ENCODE measurements at places on chromosomes 11 and 22.

DNA sequence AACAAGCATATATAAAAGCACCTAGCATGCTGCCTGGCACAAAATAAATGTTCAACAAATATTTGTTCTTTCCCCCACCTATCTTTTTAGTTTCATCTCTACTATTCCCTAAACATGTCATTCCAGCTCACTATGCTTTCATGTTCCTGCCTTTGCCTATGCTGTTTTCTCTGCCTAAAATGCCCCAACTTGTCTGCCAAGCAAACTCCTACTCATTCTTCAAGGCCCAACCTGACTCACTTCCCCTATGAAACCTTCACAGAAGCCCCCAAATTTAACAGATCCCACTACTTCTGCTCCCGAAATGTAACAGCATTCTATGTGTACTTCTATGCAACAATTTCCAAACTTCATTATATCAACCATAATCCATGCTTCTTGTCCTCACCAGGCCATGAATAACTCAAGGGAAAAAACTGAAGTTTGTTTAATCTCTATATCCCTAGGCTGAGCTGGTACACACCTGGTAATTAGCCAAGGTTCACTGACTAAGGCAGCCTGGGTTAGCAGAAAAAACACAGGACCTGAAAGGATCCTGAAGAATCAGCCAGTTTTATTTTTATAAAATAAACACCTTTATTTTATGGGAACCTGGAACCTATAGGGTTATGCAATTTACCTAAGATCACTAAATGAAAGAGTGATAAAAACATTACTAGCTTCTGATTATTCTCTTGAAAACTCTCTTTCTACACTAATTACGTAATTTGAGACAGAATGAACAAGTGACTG is 72.2 kb downstream of the PAK1 start:
- DNase-seq, result no peak

- no peak for DNase-seq
These were observed 14.0 kb upstream of the AMPD3 start for GRCh38 chr11:10441091-10441490.

GRCh38 chr11:116065986-116066385 is 561.8 kb upstream of the CADM1 start:
- no peak for DNase-seq

- DNase-seq, result no peak
These were observed 851.1 kb upstream of the RAG2 start for GRCh38 chr11:37449146-37449545.

GRCh38 chr22:50507421-50507990 is at the start of gene LMF2:
Gene LMF2, minus strand, starts transcription at chr22:50507702. Its CDS starts 27 bp downstream, at chr22:50507675.
- peak; percentile 94 for DNase-seq

GRCh38 chr11:117535850-117536411 is 208.3 kb downstream of the CEP164 start:
- peak; percentile 81 for DNase-seq

GRCh38 chr11:30919389-30920152 is 333.4 kb upstream of the MPPED2 start:
- DNase-seq, result no peak

GRCh38 chr11:125114518-125114917 is 3.1 kb upstream of the TMEM218 start:
- no peak for DNase-seq

DNA sequence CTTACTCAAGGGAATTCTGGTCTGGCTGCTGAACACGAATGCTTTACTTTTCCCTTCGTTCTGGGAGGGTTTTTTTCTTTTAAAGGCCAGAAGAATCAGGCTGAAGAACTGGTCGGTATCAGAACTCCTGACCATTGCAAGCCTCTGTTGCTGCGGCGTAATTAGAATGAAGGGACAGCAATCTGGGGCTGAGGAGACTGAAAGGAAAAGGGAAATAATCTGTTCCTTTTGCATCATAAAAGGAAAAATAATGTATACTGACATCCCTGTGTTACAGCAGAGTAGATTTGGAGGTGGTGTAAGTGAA is 670 bp downstream of the SC5D start:
- no peak for DNase-seq

GRCh38 chr11:11074686-11075335 is 217.0 kb upstream of the ZBED5 start:
- no peak for DNase-seq

DNA sequence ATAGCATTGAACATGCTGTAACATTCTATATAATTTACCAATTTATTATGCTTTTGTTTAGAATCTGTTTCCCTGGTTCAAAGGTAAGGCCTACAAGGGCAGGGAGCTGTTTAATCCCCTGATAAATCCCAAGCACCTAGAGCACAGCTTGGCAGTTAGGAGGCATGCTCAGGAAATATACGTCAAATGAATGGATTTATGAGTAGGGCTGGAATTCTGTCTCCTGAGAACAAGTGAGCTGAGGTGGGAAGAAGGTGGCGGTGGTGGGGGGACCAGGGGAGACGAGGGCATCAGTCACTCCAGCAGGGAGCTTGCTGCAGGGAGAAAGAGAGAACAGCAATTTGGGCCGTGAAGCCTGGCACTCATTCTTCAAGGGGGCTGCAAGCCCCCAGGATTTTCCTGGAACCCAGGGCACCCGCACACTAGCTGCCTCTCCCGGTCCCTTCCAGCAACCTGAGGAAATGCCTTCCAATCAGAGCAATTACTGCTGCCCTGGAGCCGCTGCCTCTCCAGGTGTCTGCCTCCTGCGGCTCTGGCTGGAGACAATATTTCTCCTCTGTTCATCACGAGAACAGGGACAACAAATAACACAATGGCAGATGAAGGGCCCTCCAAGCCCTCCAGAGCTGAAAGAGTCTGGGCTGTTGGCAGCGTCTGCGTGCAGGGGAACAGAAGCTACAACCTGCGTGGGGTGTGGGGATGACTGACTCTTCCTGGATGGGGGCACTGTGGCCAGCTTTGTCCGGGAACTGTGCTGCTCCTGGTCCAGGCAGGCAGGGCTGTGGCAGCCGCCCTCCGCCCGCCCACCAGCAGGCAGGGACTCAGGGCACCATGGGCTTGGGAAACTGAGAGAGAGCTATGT is 233.4 kb downstream of the ST3GAL4 start:
- no peak for DNase-seq

- DNase-seq, result no peak
These were observed 550 bp downstream of the FBLN1 start for GRCh38 chr22:45503050-45503815.

- DNase-seq, result peak; percentile 19
These were observed 10.5 kb downstream of the AASDHPPT start for GRCh38 chr11:106087815-106088435.

DNA sequence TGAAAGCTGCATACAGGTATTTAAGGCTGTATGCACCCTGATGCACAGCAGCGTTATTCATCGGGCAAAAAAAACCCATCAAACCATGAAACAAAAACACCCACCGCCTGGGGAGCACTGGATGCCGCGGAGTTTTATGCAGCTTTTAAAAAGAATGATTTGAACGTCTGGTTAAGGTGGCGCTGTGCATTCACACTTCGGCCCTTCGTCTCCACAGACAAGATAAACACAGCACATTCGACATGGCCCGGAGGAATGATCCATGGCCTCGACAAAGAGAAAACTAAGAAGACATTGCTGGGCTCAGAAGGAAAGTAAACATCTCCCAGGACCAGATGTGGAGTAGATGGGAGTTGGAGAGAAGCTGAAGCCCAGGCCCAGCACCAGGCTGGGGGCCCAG is 40.8 kb upstream of the GAL start:
- no peak for DNase-seq

- DNase-seq, result no peak
These were observed 119.1 kb upstream of the CD82 start for GRCh38 chr11:44446366-44446762.

DNA sequence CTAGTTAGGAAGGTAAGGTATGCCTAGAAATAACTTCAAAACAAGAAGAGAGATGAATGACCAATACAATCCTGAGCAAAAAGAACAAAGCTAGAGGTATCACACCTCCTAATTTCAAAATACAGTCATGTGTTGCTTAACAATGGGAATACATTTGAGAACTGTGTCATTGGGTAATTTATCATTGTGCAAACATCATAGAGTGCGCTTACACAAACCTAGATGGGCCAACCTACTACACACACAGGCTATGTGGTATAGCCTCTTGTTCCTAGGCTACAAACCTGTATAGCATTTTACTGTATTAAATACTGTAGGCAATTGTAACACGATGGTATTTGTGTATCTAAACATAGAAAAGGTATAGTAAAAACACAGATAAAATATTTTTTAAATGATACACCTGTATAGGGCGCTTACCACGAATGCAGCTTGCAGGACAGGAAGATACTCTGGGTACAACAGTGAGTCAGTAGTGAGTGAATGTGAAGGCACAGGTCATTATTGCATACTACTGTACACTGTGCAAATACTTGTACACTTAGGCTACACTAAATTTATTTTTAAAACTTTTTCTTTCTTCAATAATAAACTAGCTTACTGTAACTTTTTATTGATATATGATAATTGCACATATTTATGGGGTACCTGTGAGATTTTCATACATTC is 48.2 kb downstream of the STK33 start:
- no peak for DNase-seq

- DNase-seq, result no peak
These were observed 8.0 kb upstream of the POU2F3 start for GRCh38 chr11:120231963-120232362.

GRCh38 chr22:30754971-30755758 is 60.5 kb downstream of the OSBP2 start:
- peak; percentile 71 for DNase-seq

GRCh38 chr11:120068114-120068573 is 69.8 kb downstream of the TRIM29 start:
- no peak for DNase-seq

DNA sequence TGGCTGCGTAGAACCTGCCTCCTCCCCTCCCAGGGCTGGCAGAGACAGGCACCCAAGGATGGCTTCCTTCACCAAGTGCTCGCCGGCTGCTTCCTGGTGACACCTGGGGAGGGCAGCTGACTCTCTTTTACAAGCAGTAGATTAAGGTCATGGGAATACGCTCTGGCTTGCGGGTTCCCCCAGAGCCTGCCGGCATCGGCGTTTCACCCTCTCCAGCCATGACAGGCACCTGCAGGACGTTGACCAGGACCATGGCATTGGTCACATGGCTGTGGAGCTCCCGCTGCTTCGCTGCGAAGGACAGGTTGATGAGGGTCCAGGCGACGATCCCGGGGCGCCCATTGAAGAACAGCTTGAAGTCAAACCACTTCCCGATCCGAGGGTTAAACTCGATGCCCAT is 9.5 kb downstream of the DHCR7 start:
- DNase-seq, result no peak

DNA sequence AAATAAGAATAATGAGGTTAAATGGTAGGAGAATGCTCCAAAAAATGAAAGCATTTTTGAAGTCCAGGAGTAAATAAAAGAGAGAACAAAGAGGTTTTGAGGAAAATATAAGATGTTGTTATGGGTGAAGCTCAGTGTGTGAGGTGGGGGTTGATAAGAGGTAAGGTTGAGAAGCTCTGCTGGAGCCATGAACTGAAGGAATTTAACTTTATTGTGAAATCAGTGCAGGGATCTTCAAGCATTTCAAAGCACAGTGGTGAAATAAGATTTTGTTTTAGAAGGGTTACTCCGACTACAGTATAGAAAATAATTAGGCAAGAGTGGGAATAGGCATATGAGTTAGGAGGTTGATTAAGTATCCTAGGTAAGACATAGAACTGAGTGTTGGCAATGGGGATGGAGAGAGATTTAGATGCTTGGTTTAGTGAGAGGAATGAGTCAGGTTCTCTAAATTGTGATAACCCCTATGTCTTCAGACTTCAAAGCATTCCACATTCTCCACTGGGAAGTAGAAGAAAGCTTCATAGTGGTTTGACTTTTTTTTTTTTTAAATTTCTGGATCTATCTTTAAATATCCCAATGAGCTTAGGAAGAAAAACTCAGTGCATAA is 403.2 kb downstream of the AASDHPPT start:
- DNase-seq, result no peak

DNA sequence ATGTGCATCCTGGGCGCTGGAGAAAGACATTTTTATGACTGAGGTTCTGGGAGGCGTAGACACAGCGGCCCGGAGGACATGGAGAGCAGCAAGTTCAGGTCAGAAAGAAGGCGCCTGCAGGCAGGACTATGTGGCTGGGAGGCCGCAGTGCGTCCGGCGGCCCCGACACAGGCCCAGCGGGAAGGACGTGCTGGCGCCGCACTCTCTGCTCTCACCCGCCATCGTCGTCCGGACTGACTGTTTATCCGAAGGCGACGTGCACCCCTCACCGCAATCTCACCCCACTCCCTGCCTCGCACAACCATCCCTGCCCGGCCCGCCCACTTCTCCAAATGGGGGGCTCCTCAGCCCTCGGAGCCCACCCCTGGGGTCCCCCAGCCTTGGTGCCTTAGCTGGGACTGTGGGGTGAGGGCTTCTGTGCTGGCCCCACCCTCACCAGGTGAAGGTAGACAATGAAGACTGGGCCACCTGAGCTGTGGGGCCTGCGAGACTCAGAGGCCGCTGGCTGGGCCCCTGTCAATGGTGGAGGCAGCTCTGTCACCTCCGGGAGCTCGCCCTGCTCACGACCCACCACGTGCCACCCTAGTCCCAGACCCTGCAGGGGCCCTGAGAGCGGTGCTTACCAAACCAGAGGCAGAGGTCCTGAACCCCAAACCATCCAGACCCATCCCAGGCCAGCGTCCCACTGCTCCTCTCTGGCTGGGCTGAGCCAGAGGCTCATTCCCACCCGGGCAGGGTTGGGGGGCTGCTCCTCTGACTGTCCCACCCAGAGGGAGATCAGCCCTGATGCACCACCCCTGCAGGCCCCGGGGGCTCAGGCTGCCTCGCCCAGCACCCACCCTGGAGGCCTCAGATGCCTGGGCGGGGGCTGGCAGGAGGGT is 16.2 kb upstream of the MUC5B start:
- DNase-seq, result no peak

DNA sequence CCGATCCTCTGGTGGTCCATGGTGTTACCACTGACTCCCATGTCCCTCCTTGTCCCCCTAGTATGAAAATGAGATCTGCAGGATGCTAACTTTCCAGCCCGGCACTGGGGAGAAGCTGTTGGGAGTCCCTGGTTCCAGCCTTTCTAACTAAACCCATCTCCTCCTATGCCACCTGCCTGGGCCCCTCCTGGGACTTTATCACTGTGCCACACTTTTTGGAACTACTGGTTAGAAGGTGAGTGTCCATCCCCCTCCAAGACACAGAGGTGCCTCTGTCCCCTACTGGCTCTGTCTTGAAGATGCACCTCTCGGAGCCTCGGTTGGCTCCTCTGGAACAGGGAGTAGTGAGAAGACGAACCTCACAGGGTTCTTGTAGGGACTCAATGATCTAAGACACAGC is at the start of gene RGL4:
Gene RGL4, plus strand, starts transcription at position 301 of the 400 bp plus-strand sequence. CDS start 1,018 bp downstream, outside the sequence.
- no peak for DNase-seq
